Glutamatergic neuron (in vitro differentiated cells): ENCODE measurements at places on chromosomes 13 and 19.

GRCh38 chr13:104634016-104634415 is 1567.8 kb upstream of the SLC10A2 start:
- no peak for DNase-seq

DNA sequence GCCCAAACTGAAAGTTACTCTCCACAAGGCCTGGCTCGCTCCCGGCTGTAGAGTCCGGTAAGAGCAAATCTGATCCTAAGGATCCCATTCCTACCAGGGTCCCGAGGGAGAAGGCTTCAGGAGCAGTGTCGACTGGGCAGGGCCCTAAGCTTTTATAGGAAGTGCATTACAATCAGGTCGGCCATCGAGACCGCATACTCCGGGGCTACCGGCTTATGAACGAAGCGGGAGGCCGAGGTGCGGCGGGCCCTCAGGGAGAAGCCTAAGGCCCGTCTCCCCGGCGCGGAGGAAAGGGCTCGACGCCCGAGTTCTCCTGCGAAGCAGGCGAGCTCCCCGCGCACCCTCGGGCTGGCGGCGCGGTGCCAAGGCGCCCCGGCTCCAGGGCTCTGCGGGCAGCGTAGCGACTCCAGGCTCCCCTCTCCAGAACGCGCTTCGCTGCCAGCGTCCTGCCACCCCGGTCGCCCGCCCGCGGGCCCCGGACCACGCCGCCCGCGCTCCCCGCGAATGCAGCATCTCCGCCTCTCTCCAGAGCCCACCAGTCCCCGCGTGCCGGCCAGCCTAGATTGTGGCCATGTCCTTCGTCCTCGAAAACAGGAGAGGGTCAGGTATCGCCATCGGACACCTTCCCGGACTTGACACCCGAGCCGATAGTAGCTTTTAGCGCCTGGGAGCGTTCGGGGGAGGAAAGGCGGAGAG is 1.4 kb downstream of the EFNB2 start:
- DNase-seq: peak; percentile 53

- DNase-seq: peak; percentile 99
Observed at GRCh38 chr19:8592231-8593009, 15.2 kb upstream of the MYO1F start.

GRCh38 chr13:41259875-41260501 is 3.4 kb downstream of the MTRF1 start:
- DNase-seq: no peak

DNA sequence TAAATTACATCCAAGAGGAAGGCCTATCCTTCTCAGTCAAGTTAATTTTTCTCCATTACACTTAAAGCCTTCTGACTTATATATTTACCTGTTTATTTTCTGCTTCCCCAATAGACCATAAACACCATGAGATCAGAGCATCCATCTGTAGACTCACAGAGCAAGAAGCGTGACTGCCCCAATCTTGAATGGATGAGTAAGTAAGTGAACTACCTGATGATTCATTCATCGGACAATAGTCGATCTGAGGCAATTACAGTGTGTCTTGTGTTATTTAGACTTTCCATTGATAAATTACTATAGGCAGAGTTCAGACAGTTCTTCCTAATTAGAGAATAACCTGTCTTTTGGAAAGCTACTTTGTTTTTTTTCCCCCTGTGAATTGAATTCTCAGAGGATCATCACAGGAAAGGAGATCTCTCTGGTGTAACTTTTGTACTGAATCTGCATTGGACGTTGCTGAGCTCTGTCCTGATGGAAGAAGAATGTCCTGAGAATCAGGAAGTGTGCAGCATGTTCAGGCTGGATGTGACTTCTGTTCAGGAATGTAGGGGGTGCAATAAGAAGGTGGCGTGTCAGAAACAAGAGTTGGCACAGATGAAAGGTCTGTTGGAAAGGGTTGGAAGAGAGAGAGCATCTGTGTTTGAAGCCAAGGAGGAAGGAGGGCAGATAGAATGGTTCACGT is 367.0 kb downstream of the NALCN start:
- no peak for DNase-seq

GRCh38 chr13:30049692-30050091 is 199.3 kb upstream of the UBL3 start:
- DNase-seq: no peak
